ENCODE measurements at places on chromosomes 4 and X.

DNA sequence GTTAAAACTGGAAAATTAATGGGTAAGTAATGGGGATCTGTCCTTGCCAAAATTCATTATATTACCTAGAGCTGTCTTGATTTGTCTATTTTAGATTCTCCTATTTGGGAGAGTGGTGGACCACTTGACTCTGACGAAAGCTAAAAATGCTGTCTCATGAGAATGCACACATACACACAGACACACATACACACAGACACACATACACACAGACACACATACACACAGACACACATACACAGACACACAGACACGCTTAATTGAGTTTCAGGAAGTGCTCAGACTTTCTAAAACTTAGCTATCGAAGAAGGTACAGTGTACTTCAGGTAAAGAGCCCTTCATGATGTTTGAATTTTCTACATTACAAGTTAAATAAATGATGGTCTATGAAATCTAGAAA is 279.5 kb downstream of the ANKRD50 start:
- DNase-seq: no peak

- DNase-seq: no peak
Observed at GRCh38 chr4:180120068-180120467, 2123.1 kb upstream of the TENM3 start.

DNA sequence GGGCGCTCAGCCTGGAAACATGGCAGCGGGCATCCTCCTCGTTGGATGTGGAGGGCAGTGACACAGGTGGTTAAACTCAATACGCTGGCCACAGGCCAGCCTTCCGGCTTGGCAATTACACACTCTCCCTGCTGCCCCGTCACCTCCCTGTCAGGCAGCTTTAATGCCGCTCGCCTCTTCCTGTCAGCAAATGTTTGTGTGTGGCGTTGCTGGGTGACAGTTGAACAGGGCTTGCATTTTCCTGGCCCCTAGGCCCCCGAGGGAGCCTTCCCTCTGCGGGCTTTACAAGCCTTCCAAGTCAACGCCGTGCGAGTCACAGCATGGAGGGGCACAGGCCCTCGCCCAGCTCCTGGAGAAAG is 620.0 kb downstream of the BCOR start:
- no peak for DNase-seq

DNA sequence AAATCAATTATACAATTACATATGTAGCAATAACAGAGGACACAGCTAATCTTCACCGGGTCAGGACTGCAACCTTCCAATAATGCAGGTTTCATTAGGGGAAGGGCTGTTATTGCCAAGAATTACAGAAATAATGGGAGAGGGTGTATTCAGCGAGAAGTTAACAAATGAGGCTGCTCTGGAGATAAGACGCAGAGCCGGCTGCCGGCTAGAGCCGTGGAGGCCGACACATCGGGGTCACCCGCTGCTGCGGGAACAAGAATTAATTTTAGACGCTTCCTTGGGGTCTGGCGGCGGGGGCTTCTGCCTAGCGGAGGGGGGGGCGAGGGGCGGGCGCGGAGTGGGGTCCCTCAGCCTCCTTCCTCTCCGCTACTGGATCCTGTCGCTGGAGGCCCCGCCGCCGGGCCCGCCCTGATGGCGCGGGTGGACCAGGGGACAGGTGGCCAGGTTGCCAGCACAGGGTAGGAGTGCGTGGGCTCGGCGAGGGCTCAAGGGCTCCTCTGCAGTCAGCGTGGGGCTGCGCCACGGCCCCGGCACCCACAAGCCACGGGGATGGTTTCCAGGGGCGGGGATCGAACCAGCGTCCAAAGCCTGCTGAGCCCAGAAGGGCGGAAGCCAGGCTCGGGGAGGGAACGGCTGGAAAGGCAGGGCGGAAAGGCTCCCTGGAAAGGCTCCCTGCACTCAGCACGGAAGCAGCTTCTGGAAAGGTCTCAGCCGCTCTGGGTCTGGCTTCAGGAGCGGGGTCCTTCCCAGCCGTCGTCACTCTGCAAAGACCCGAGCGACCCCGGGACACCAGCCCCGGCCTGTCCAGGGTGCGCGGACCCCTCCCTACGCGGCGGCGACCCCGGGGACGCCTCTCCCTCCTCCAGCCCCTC is 113.8 kb upstream of the NKX1-1 start:
- no peak for DNase-seq

DNA sequence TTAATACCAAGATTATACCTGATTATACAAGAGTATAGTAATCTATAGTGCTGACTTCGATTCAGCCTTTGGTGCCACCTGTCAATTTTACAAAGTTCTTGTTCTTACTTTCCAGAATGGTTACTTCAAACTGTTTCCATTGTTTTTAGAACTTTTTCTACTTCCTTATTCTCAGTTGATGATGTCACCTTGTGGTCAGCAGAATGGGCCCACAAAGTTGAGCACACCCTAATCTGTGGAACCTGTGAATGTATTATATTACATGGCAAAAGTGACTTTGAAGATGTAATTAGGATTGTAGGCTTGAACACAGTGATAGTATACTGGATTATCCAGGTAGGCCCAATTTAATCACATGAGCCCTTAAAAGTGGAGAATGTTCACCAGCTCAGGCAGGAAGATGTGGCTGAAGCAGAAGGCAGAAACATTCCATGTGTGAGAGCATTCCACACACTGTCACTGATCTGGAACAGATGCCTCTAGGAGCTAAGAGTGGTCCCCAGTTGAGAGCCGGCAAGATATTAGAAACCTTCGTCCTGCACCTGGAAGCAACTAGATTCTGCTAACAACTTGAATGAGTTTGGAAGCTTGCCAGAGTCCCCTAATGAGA is 6.3 kb upstream of the SGMS2 start:
- DNase-seq: no peak

DNA sequence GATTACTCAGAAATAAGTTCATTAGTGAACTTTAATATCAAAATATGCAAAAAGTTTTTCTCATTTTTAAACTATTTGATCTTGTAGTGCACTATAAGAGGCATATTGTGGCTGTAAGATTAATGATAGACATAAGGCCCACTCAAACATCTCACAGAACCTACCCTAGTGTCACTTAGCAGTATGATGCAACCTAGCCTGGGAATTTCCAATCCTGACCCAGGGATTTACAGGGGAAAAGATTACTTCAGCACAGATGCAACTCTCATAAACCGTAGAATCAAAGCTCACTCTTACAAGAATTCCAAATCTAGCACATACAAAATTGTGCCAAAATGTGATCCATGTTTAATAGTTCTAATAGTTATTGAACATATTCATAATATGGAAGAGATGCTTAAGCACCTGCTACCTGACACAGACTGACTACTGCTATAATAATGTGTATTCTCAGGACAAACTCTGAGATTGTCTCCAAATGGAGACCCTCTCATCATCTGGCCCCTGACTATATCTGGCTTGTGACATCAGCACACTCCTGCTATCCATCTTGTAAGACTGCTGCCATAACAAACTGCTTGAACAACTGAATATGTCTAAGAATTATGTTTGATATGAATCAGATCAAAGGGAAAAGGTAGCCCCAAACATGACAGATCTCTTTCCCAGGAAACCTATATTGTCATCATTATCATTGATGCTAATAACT is 271.9 kb downstream of the PABPC4L start:
- DNase-seq: no peak

DNA sequence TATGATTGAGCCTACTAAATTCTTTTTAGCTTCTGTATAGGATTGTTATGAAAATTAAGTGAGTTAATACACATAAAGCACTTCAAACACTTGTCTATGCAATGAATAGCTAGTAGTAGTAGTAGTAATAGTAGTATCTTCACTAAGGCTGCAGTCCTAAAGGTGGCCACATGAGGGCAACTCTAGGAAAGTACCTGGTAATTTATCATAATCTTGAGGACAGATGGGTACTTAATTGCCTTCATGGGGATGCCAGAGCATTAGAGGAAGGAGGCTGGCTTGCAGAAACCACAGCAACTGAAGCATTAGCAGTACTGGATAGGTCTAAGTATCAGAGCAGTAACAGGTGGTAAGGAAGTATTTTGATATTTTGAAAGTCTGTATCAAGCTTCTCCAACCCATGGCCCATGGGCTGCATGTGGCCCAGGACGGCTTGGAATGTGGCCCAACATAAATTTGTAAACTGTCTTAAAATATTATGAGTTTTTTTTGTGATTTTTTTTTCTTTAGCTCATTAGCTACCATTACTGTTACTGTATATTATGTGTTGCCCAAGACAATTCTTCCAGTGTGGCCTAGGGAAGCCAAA is 17.3 kb downstream of the NIPAL1 start:
- DNase-seq: peak; percentile 70

- DNase-seq: no peak
Observed at GRCh38 chrX:11867610-11868345, 109.7 kb downstream of the MSL3 start.

- DNase-seq: peak; percentile 19
Observed at GRCh38 chrX:48696909-48697727, 584 bp downstream of the SUV39H1 start.

- no peak for DNase-seq
Observed at GRCh38 chrX:150870487-150871340, 27.8 kb downstream of the CD99L2 start.

GRCh38 chr4:186580669-186581068 is 25.3 kb upstream of the MTNR1A start:
- DNase-seq: no peak

DNA sequence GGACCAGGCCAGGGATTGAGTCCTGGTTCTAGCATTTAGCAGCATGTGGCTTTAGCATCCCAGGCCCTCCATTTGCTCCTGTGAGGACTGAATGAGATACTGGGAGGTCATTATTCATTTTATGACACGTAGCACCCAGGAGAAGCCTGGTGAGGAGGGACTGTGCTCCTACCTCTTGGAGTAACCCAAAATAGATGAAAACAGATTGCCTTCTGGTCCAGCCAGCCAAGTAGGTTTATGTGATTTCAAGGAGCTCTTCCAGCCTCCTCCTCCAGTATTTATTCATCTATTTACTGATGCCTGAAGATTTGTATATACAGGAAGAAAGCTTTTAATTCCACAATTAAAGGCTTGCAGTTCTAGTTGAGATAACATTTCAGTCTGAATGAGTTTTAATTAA is 109.3 kb downstream of the GATB start:
- no peak for DNase-seq

DNA sequence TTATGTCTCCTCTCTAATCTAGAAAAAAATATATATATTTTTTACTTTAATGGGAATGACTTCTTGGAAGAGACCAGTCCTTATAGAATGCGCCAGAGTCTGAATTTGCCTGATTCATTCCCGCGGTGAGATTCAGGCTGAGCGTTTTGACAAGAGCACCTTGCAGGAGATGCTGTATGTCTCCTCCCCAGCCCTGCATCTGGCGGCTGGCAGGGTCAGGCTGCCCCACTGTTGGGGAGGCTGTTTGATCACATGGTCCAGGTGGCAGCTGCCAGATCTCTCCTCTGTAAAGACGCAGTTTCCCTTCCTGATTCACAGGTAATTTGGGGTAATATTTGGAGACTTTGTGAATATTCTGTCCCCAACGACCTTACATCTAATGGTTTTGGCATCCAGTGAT is 9.7 kb downstream of the PDZD4 start:
- no peak for DNase-seq

GRCh38 chrX:9566150-9566621 is 101.3 kb downstream of the TBL1X start:
- no peak for DNase-seq

DNA sequence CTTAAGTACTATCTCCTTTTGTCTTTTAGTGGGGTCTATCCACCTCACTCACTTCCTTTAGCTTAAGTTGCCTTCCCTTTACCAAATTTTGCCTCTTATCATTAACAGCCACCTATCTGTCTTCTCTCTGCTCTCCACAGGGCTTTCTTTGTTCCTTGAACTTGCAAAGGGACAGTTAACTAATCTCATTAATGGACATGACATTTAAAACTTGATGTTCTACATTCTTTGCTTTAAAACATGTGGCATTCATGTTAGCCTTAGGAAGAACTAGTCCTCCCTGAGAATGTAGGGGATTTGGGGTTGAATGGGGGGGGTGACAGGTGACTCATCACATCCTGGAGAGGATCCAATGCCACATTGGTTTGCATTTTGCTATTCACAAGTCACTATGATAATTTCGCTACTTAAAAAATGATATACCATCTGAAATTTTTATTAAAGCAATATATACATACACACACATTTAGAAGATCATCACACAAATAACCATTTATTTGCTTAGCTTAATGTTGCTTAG is 41.0 kb upstream of the DMD start:
- DNase-seq: no peak

DNA sequence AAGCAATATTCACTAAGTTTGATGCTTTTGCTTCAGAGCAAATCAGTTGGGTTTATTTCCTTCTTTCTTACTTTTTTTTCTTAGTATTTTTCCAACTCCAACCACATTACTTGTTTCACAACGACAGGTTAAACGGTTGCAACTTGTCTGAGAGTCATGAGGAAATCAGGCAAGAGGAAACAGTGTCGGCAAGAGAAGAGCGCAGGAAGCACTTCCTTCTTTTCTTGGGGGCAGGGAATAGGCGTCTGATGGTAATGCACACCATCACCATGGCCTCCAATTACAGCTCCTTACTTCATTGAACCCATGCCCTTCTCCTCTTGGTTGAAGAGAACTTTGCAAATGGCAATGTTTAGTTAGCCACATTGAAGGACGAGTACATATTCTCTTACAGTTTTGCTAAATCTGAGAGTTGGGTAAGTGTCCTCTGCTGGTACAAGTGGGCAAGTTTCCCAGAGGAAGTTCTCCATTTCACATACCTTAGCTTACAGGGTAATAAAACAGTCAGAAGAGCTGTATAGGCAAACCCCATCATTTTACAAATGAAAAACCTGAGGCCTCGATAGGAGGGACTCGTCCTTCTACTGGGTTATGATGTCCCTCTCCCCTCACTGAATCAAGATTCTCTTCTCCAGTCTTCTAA is 8.3 kb upstream of the CXCL8 start:
- no peak for DNase-seq

DNA sequence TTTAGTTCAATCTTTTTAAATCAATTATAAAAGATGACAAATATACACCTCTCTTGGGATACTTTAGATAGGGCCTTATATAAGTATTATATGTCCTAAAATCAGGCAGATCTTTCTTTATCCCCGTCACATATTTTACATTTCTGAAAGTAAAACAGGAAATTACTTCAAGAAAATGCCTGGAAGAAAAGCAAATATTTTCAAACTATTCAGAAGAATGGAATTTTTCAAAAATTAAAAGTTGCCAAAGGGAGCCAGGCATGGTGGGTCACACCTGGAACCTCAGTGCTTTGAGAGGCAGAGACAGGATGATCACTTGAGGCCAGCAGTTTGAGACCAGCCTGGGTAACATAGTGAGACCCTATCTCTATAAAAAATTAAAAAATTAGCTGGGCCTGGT is 34.4 kb downstream of the MGARP start:
- DNase-seq: no peak
